Right kidney (tissue), 9 donors: ENCODE measurements at places on chromosomes 1 and 21.

- no peak for DNase-seq
Observed at GRCh38 chr1:215780641-215781040, 213.5 kb downstream of the KCTD3 start.

DNA sequence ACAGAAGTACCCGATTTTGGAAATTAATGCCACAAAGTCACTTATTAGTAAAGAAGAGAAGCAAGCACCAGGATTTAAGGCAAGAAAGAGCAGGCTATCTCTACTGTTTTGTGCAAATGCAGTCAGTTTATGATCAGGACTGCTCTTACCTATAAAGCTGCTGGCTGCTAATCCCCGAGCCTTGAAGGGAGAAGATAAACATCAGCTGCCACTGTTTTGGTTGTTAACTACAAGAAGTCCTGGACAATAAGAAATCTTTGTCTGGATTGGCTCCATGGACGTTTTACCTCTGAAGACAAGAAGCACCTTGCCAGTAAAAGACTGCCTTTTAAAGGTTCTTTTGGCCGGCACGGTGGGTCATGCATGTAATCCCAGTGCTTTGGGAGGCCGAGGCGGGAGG lies 21.4 kb downstream of the FRRS1 start:
- DNase-seq: no peak

DNA sequence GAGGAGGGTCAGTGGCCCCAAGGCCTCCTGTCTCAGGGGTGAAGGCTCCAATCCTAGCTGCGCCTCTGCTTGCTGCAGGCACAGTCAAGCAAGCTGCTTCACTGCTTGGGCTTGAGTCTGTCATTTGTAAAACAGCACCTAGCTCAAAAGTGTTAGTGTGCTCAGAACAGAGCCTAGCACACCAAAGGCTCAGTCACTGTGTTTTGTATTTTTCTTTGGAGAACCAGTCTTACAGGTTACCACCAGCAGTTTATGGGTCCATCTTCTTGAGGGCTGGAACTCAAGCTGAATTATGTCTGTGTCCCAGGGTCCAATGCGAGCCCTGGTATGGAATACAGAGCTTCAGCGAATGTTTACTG lies 113.6 kb downstream of the DMRTB1 start:
- DNase-seq: no peak

DNA sequence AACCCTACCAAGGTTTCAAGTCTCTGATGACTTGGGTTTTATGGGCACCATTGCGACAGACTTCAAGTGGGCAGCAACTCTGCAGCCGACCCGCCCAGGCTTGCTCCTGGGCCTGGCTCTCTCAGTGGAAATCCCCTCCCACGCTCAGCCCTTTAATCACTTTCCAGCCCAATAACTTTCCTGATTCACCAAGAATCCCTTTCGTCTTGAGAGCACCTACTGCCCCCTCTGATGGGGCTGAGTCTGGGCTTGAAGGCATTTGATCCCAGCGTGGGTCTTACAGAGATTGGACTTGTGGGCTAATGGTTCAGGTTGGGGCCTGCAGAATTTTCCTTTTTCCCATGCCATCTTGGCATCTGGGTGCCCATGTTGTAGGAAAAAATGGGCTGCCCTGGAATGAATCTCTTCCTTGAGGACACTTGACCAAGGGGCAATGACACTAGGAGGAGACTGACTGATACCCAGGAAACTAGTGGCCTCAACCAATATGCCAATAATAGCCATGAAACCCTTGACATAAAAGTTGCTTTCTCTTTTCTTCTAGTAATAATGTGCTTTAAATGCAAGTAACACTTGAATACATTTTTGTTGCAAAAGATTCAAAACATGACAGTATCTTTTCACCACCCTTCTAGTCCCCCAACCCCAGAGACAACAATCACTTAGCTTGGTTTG lies 7.8 kb upstream of the PHLDA3 start:
- no peak for DNase-seq

- no peak for DNase-seq
Observed at GRCh38 chr1:185512442-185512841, 195.4 kb upstream of the IVNS1ABP start.

- DNase-seq: no peak
Observed at GRCh38 chr1:160704250-160704649, 7.4 kb downstream of the CD48 start.

DNA sequence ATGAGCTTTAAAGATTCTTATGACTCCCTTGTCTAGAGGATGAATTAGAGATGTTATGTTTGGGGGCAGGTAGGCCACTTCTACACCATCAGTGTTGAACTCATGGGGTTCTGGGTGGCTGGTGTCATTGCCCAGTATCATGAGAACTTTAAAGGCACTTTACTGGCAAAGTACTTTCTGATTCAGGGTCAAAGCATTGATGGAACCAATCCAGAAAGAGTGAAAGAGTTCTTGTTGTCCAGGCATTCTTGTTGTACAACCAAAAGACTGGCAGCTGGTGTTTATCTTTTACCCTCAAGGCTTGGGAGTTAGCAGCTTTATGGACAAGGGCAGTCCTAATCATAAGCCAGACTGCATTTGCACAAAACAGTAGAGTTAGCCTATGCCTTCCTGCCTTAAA lies 673.0 kb downstream of the USP25 start:
- no peak for DNase-seq

GRCh38 chr1:163335216-163335615 lies 13.5 kb downstream of the NUF2 start:
- DNase-seq: no peak

- DNase-seq: no peak
Observed at GRCh38 chr1:47449822-47450552, 12.1 kb downstream of the FOXD2 start.

- no peak for DNase-seq
Observed at GRCh38 chr1:109790735-109791494, 27.2 kb upstream of the EPS8L3 start.

DNA sequence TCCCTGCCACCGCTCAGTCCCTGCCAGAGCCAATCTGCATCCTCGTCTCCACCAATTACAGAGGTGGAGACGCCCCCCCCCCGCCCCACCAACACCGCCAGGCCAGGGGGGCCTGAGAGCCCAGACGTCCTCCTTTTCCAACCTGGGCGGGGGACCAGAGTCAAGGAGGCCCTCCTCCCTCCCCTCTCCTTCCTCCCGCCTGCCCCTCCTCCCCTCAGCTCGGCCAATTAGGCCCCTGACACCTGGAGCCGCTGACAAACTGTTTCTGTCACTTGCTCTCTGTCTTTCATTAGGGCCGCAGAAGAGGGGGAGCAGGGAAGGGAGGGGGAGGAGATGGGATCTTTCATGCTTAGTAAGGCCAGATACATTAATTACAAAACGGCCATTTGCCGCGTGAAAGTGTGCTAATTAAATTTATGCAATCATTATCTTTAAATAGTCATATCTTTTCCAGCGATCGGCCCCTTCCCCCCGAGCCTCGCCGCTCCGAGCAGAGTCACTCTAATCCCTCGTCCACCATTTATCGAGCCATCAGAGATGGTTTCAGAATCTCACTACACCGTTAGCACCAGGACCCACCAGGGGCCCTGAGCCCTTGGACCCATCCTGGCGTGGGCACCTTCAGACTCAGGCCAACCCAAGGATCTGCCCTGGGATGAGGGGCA lies 94.7 kb downstream of the PAX7 start:
- no peak for DNase-seq

DNA sequence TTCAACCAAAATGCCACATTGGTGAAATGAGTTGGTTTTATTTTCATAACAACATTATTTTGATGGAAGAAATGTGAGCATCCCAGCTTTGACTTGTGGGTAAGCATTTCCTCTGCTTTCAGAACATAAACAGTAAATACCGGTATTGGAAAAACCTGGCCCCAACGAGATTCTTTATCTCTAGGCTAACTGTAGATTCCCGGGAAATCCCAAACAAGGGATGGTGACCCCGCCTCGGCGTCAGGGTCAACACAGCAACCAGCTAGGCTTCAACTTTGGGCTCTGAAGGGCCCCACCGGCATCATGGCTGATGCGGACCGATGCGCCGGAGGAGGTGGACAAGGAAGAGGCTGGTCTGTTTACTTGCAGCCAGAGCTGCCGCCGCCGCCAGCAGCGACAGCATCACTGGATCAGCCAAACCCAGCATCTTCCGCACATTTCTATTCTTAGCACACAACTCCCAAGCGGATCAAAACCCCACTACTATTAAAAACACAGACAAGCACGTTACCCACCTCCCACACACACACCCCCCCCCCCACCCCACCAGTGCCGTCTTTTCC lies 1.1 kb downstream of the AKT3 start:
- peak; percentile 57 for DNase-seq

DNA sequence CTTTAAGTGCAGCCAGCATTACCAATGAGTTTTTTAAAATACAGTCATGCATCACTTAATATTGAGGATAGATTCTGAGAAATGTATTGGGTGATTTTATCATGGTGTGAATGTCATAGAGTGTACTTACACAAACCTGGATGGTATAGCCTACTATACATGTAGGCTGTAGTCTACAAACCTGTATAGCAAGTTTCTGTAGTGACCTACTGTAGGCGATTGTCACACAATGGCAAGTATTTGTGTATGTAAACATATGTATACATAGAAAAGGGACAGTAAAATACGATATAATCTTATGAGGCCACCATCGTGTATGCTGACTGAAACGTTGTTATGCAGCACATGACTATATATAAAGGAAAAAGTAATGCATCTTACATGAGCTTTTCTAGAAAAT lies 48.2 kb downstream of the RPE65 start:
- DNase-seq: no peak

DNA sequence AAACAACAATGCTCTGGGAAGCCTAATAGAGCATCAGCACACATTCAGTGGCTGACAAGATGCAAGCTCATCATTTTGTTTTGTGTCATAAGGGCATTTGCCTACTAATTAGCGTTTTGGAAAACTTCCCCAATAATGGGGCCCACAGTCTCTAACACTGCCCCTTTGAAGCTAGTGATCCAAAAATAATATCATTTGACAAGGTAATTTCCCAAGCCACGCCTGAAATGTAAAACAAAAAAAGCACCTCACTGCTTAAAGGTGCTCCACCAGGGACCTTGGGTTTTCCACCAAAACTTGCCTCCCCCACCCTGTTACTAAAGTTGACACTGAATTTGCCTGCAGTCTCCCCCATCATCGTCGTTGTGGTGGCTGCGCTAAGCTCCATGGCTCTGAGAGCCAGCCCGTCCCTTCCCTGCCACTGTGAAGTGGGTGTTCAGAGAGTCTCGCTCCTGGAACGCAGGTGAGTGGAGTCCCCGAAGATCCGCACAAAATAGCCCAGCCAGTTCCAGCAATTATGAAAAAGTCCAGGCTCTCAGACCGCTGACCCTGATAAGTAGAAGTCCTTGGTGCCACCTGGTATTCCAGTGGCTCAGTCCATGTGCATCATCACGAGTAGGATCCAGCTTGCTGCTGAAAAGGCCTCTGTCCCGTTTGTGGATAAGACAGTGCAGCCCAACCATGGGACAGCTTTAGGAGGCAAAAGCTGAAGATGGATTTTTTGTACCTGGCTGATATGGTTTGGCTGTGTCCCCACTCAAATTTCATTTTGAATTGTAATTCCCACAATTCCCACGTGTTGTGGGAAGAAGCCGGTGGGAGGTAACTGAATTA lies 52.2 kb downstream of the RAB3GAP2 start:
- no peak for DNase-seq

DNA sequence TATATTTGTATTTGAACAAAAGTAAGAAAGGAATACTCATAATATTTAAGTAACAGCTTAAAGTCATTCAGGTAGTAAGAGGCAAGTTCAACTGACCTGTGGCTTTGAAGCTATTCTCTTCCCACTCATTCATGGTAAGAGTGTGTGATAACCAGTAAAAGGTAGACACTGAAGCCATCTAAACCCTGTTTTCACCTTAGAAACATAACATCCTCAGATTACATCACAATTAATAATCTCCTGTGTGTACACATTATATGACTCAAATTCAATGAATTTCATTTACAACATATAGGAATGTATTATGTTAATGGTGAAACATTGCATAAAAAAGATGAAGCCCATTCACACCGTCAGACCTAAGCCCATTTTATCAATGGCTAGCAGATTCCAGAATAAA lies 364.8 kb upstream of the SNX7 start:
- DNase-seq: no peak

DNA sequence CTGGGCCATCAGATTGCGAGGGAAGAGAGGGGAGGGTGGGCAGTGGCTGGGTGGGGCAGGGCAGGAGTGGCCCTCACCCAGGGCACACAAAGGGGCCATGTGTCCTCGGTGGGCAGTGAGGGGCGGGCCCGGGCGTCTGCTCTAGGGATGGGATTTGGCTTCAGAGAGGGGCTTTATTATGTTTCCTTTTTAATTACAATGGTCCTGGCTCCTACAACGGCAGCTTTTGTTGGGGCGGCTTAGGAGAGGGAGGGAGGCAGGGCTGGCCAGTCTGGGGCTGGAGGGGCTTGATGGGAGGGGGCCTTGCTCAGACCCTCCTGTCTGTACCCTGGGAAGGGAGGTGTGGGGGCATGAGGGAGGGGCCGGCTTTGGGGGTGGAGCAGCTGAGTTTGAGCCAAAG lies 102.8 kb upstream of the WNT4 start:
- DNase-seq: no peak

DNA sequence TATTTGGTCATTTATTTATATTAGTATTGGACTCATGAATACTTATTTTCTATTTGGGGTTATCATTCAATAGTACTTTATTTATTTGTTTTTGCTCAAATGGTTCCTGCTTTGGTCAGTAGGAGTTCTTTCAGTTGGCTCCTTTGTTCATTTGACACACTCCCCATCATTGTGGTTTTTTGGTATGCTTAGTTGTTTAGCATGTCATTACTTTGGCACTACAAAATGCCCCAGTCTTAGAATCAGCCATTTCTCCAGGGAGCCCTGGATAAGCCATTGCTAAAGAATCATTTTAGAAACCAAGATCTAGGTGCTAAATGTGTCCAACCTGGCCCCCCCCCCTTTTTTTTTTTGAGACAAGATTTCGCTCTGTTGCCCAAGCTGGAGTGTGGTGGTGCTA lies 61.7 kb upstream of the MRPS6 start:
- DNase-seq: no peak

DNA sequence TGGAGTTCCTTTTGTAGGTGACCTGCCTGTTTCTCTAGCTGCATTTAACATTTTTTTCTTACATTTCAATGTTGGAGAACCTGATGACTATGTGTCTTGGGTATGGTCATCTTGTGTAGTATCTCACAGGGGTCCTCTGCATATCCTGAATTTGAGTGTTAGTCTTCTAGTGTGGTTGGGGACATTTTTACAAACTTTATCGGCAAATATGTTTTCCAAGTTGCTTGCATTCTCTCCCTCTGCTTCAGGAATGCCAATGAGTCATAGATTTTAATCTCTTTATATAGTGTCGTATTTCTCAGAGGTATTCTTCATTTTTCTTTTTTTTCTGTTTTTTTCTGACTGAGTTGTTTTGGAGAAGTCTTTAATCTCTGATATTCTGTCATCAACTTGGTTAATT lies 684.0 kb downstream of the NCAM2 start:
- DNase-seq: no peak

DNA sequence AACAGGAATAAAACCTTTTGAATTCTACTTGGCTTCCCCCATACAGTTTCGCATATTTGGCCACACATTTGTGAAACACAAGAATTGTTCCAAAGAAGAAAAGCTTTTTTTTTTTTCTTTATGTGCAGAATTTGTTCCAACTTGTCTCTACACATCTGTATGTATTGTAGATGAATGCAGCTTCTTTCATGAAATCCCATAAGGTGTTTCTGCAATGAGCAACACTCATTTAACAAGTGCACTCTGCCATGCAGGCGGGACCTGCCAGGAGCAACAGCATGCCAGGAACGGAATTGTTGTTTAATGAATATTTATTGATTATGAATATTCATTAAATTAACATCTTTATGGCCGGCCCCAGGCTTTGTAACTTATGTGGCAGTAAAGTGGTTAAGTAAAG lies 1075.0 kb downstream of the TTLL7 start:
- no peak for DNase-seq

GRCh38 chr1:147099192-147099591 lies 73.1 kb downstream of the PRKAB2 start:
- DNase-seq: no peak
